ENCODE measurements at places on chromosomes 4 and X.

DNA sequence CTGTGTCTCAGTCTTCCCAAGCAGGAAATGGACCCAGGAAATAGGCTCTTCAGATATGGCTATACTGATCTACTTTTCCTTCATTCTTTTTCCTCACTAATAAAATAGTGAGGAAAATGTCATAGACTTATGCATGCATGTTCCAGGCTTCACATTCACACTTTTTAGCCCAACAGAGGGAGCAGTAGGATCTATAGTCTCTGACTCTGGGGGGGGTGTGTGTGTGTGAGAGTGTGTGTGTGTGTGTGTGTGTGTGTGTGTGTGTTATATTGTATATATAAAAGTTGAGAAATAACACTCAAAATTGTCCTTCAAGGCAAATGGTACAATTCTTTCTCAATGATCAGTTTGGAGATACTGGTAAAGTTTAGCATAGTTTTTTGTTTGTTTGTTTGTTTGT lies 297.2 kb upstream of the GALNT7 start:
- DNase-seq: no peak

DNA sequence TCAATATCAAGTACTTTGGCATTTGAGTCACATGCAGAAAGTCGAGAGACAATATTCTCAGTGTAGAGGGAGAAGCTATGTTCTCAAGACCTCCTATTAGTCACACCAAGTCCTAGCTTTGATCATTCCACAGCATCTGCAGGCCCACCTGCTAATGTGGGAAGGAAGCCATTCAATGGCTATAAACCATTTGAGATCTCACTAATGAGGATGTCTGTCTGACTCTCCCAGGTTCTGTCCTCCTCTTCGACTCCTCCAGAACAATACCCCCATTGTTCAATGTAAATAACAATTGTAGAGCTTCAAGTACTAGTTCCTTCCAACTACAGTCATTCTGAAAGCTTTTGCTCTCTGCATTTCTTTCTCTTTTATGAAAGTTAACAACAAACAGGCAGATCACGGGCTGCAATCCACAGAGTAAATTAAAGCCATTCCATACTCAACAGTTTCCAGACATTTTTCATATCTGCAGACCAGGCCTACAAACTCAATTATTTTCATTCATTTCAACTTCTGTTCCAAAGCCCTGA lies 140.2 kb upstream of the EDNRA start:
- no peak for DNase-seq

GRCh38 chr4:22476011-22476410 lies 39.9 kb downstream of the ADGRA3 start:
- no peak for DNase-seq

- peak; percentile 80 for DNase-seq
Observed at GRCh38 chr4:78056265-78057129, 626 bp upstream of the FRAS1 start.

GRCh38 chrX:123475068-123475724 lies 257.7 kb downstream of the THOC2 start:
- no peak for DNase-seq
